T-helper 17 cell (primary cell): ENCODE measurements at places on chromosomes 1 and 21. TPM values are rescaled to one million over a fixed set of nuclear protein-coding genes. Genes with fewer than 3 reads are reported as not detected.

DNA sequence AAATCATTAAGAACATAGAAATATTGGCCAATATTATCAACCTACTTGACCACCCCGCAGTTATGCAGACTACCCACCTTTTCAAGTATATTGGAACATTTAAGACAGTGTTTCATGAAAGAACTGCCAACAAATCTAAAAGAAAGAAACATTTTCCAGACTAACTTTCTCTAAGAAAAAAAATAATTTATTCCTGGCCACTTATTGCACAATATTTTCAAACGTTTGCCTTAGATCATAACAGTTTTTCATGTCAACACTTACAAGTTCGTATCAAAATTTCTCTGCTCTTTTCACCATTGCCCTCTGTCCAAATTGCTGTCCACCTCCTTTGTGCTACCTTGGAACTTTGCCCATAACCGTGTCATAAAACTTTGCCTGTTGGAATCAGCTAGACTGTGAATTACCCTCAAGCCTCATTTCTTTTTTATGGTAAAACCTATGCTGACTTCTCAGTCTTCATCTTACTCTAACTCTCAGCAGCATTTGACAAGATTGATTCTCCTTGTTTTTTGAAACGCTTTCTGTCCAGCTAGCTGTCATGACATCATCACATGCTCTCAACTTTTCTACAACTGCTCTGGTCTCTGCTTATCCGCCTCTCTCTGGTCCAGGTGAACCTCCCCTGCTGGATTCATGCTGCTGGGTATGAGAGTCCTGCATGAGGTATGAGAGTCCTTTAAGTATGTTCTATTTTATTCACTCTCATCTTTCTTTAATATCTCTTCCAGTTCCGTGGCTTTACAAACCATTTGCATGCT, 92.8 kb upstream of the CHRM3 start:
- no peaks in the 10 kb centered on the region for H3K36me3 ChIP-seq
- H3K4me3 ChIP-seq, result no peak overlapping the region
- H3K27ac ChIP-seq, result peak overlapping the region; percentile 17
- DNase-seq, result no peak
- H3K27me3 ChIP-seq, result no peaks in the 10 kb centered on the region

DNA sequence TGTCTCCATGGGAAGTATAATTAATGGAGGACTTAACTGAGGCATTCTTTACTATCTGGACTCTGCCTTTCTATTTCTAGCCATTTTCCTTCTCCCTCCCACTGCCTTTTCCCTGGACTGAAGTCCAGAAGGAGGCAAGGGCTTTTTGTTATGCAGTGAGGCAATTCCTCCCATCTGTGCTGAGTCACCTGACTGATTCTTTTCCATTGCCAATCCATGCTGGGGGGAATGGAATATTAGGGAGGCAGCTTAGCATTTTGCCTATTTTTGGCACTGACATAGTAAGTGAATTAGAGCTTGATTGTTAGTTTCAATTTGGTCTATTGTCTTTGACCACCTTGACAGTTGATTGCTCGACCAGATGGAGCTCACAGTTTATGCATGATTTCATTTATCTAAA, 1000.6 kb upstream of the PRMT6 start:
- no peaks in the 10 kb centered on the region for H3K36me3 ChIP-seq
- H3K4me3 ChIP-seq, result no peak overlapping the region
- H3K27ac ChIP-seq, result no peak overlapping the region
- no peak for DNase-seq
- no peaks in the 10 kb centered on the region for H3K4me1 ChIP-seq

- H3K4me1 ChIP-seq, result peaks cover 42% of the 10 kb centered on the region
- DNase-seq, result peak; percentile 56
- H3K27me3 ChIP-seq, result no peaks in the 10 kb centered on the region
- peak overlapping the region; percentile 98 for H3K27ac ChIP-seq
- H3K36me3 ChIP-seq, result no peaks in the 10 kb centered on the region
- peak overlapping the region; percentile 94 for H3K4me3 ChIP-seq
Measured at GRCh38 chr1:25430967-25431881, 527 bp downstream of the MACO1 start.

DNA sequence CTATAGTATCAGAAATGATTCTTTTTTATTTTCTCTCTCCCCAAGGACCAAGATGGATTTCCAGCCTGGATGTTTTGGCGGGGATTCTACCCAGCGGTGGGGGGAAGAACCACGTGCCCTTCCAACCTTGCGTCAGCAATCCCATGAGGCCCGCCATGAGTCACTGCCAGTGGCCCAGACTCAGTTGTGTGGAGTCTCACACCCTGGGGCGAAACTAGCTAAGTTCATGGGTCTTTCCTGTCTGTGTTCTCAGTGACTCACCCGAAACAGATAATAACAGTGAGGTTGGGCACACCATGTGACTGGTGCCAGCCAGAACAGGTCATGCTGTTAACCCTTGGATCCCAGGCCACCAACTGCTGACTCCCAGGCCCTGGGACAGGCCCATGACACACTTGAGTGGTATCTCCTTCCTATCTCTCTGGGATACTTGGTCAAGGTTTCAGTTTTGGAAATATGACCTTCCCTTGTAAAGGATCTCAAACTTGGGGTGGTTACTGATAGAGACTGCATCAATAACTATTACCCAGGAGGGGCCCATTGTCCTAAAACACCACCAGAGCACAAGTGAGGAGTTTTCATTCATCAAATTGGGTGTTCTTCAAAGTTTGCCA, 98.0 kb upstream of the DUSP10 start:
- no peak for DNase-seq
- H3K27me3 ChIP-seq, result peaks cover 23% of the 10 kb centered on the region
- H3K27ac ChIP-seq, result no peak overlapping the region
- H3K4me1 ChIP-seq, result peaks cover 26% of the 10 kb centered on the region

GRCh38 chr1:96416701-96417444, 304.7 kb upstream of the PTBP2 start:
- no peaks in the 10 kb centered on the region for H3K36me3 ChIP-seq
- no peak overlapping the region for H3K4me3 ChIP-seq
- no peaks in the 10 kb centered on the region for H3K4me1 ChIP-seq
- H3K27me3 ChIP-seq, result no peaks in the 10 kb centered on the region
- no peak overlapping the region for H3K27ac ChIP-seq
- DNase-seq, result no peak

- no peaks in the 10 kb centered on the region for H3K27me3 ChIP-seq
- H3K4me3 ChIP-seq, result no peak overlapping the region
- no peak for DNase-seq
- peak overlapping the region; percentile 54 for H3K27ac ChIP-seq
Measured at GRCh38 chr1:58789996-58790660, 6.3 kb upstream of the JUN start.

GRCh38 chr1:85606414-85606800, 25.8 kb downstream of the CCN1 start:
- no peaks in the 10 kb centered on the region for H3K4me1 ChIP-seq
- no peaks in the 10 kb centered on the region for H3K36me3 ChIP-seq
- no peak for DNase-seq

DNA sequence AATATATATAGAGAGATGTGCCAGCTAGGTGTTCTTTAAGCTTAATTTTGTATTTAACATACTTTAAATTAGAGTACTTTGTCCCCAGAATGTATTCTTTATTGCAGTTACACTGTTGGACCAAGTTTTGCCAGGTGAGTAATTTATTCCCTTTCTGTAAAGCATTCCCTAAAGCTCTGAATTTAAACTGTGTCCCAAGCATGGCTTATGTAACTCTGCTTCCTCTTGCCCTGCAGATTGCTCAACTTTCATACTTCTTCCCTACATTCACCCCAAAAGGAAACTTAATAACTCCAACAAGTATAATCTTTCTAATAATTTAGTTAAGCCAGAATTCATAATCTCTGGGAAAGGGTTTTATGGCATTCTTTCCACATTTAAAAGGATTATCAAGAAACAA, 5.6 kb downstream of the LYPLAL1 start:
- H3K4me3 ChIP-seq, result no peak overlapping the region
- no peak overlapping the region for H3K27ac ChIP-seq
- H3K36me3 ChIP-seq, result peaks cover 13% of the 10 kb centered on the region
- H3K4me1 ChIP-seq, result peaks cover 43% of the 10 kb centered on the region
- no peaks in the 10 kb centered on the region for H3K27me3 ChIP-seq

DNA sequence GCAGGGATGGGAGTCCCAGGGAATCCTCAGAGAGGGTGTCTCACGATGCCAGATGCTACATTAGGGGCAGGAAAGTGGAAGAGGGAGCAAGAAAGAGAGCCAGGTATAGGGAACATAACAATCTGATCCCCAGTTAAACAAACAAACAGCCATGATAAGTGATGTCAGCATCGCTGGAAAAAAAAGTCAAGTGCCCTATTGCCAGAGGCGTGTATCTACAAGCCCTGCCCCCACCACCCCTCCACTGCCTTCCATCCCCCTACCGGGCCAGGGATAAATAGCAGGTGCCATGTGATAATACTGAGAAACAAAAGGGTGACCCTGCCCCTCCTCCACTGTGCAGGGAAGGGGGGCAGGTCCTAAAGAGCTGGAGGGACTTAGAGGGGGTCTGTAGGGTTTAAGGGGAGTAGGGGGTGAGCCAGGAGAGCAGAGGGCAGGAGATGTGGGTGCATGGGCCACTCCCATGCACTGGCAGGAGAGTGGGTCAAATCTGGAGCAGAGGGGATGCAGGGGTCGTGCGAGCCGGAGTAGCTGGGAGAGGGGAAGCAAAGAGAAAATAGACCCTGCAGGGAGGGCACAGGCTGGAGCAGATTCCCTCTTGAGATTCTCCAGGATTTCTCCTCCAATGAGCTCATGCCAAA, 3.4 kb downstream of the SLC26A9 start:
- H3K27me3 ChIP-seq, result peaks cover 89% of the 10 kb centered on the region
- H3K4me3 ChIP-seq, result no peak overlapping the region
- no peak for DNase-seq
- no peak overlapping the region for H3K27ac ChIP-seq
- peaks cover 11% of the 10 kb centered on the region for H3K4me1 ChIP-seq
- peaks cover 4% of the 10 kb centered on the region for H3K36me3 ChIP-seq

GRCh38 chr21:31273278-31273677, 70.8 kb downstream of the TIAM1 start:
- no peak for DNase-seq
- peak overlapping the region; percentile 27 for H3K27ac ChIP-seq
- H3K4me3 ChIP-seq, result no peak overlapping the region
- H3K36me3 ChIP-seq, result peaks cover 2% of the 10 kb centered on the region

GRCh38 chr1:113793878-113794834, 18.1 kb downstream of the RSBN1 start:
- no peak for DNase-seq
- peak overlapping the region; percentile 84 for H3K27ac ChIP-seq
- H3K4me1 ChIP-seq, result peaks cover 42% of the 10 kb centered on the region
- peaks cover 13% of the 10 kb centered on the region for H3K36me3 ChIP-seq
- H3K27me3 ChIP-seq, result no peaks in the 10 kb centered on the region
- H3K4me3 ChIP-seq, result no peak overlapping the region

GRCh38 chr1:86648255-86648654, 56.1 kb upstream of the SH3GLB1 start:
- H3K27ac ChIP-seq, result no peak overlapping the region
- H3K36me3 ChIP-seq, result no peaks in the 10 kb centered on the region
- H3K27me3 ChIP-seq, result no peaks in the 10 kb centered on the region
- H3K4me3 ChIP-seq, result no peak overlapping the region
- DNase-seq, result no peak

GRCh38 chr1:152049291-152050083, 12.7 kb upstream of the S100A11 start:
- no peak overlapping the region for H3K27ac ChIP-seq
- no peak overlapping the region for H3K4me3 ChIP-seq
- peaks cover 18% of the 10 kb centered on the region for H3K27me3 ChIP-seq
- H3K36me3 ChIP-seq, result no peaks in the 10 kb centered on the region
- peaks cover 25% of the 10 kb centered on the region for H3K4me1 ChIP-seq

DNA sequence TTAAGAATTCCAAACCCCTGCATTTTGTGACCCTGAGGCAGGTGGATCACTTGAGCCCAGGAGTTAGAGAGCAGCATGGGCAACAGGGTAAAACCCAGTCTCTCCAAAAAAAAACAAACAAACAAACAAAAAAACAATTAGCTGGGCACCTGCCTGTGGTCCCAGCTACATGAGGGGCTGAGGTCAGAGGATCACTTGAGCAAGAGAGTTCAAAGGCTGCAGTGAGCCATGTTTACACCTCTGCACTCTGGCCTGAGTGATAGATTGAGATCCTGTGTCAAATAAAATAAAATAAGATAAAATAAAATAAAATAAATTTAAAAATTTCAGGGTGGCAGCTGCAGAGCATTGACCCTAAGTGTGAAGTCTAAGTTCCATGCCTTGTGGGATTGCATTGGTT, 16.7 kb upstream of the PTGFR start:
- H3K4me1 ChIP-seq, result no peaks in the 10 kb centered on the region
- H3K4me3 ChIP-seq, result no peak overlapping the region
- H3K27ac ChIP-seq, result no peak overlapping the region
- H3K27me3 ChIP-seq, result peaks cover 5% of the 10 kb centered on the region
- DNase-seq, result no peak

DNA sequence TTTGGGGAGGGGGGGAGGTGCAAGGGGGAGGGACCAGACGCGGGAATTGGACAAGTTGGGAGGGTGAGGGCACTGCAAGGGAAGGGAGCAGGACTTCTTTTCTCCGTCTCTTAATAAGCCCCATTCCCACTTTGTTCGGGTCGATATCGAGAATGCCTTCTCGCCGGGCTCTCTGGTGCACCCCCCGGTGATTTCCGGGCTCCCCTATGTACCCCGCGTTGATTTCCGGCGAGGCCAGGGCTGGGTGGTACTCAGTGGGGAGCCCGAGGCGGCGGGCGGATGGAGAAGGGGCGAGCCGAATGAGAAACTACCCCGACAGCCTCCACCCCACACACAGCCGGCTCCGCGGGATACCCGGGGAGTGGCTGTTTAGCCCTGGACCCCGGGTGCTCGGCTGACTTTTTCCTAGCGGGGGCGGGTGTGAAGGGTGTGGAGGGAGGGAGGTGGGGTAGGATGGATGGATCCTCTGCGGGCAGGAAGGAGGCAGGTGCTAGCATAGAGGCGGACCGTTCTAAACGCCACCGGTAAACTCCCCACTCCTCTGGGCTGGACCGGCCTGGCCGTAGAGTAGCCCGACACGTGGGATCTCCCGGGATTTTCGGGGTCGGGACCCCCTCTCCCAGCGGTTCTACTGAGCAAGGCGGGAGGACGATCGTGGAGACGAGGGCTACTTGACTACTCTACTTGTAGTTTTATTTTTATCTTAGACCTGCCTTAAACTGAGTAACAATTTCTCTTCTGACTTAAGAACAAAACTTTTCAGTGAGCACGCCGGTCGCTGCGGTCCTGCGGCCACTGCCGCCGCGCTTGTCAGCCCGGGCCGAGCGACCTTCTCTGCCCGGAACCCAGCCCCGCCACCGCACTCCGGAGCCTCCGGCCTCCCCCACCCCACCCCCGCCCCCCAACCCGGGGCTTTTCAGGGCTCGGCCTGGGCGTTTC, 1.0 kb downstream of the RNF220 start:
- peak overlapping the region; percentile 94 for H3K4me3 ChIP-seq
- no peak overlapping the region for H3K27ac ChIP-seq
- peaks cover 37% of the 10 kb centered on the region for H3K27me3 ChIP-seq
- H3K4me1 ChIP-seq, result peaks cover 17% of the 10 kb centered on the region
- no peak for DNase-seq
- peaks cover 2% of the 10 kb centered on the region for H3K36me3 ChIP-seq

Gene SPRR2F
- not detected for total RNA-seq

Gene NUDT4B
- not detected for total RNA-seq

Gene NOC2L
- 51.7 TPM for total RNA-seq

Gene DMBX1
- not detected for total RNA-seq

Gene SYTL1
- 261 TPM for total RNA-seq

Gene CD101
- 1.9 TPM for total RNA-seq
